HT1080 (cell line): ENCODE measurements at places on chromosomes 7 and 10. TPM values are rescaled to one million over a fixed set of nuclear protein-coding genes. Genes with fewer than 3 reads are reported as not detected.

DNA sequence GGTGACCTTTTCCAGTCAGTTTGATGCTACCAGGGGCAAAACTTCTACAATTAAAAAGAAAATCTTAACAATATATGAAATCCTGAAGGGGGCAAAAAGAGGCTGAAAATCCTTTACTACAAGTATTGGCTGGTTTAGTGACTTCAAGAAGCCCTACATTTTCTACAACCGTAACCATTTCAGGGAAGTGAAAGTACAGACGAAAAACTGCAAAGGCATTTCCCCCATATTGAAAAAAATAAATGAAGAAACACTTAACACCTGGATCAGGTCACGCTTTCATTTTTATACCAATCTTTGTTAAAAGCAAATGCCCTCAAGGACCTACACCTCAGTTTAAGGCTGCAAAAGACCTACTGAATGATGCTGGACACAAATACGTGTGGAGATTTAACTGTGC lies 38.6 kb downstream of the IL6 start:
- DNase-seq: no peak

Gene FXYD4
- not detected in 2 replicates for total RNA-seq

Gene AKR1D1
- not detected in 2 replicates for total RNA-seq

GRCh38 chr7:105016068-105016708 lies 2.2 kb downstream of the KMT2E start:
- DNase-seq: no peak

GRCh38 chr10:23432166-23432565 lies 6.7 kb upstream of the OTUD1 start:
- peak; percentile 7 for DNase-seq

Gene PNLIPRP3
- 0.05 and 0.13 TPM in 2 replicates for total RNA-seq

Gene MLXIPL
- total RNA-seq: not detected in 2 replicates

Gene MPP7
- total RNA-seq: 0.20 and 0.27 TPM in 2 replicates

Gene DCLRE1A
- total RNA-seq: 10.8 and 11.5 TPM in 2 replicates

Gene AKR1E2
- total RNA-seq: not detected in 2 replicates

Gene PITRM1
- 84.7 and 90.1 TPM in 2 replicates for total RNA-seq

- DNase-seq: no peak
Measured at GRCh38 chr7:36368496-36368895, 21.2 kb upstream of the ANLN start.

DNA sequence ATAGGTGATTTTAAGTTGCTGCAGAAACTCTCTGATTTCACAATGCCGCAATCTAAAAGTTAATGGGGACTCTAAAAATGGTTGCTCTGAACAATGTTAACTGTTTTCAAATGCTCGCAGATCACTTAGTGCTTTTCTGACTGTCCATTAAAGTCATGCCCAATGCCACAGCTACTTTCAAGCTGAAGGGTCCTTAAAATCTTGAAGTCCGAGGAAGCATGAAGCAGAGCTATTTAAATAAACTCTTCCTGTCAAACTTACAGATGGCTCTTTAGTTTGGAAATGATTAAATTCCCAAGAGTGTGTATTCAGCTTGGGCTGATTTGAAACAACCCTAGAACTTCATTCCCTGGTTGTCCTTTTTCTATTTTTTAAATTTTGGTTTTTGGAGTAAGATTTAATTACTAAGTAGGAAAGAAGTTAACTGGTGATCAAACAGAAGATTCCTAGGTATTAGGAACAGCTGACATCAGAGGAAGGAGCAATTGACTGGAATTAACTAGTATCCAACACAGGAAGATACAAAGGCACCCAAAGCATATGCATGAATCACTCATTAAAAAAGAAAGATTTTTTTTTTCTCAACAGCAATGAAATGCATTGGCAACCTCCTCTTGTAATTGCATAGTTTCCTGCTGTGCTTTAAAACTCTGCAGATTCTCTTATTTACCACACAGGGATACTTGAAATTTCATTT lies 105.1 kb downstream of the NRP1 start:
- peak; percentile 34 for DNase-seq

DNA sequence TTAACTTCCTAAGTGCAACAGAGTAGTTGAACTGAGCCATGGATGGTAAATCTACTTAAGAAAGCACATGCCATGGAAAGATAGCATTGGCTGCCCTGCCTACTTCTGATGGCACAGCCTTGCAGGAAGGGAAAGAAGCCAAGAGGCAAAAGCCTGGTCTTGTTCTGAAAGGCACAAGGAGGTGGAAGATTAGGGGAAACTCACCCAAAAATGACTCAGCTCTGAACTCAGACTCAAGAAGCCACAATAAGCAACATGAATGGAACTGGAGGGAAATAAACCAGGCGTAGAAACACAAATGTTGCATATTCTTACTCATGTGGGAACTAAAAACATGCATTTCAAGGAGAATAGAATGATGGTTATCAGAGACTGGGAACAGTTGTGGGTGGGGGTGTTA lies 20.8 kb upstream of the ALOX5 start:
- DNase-seq: peak; percentile 44

DNA sequence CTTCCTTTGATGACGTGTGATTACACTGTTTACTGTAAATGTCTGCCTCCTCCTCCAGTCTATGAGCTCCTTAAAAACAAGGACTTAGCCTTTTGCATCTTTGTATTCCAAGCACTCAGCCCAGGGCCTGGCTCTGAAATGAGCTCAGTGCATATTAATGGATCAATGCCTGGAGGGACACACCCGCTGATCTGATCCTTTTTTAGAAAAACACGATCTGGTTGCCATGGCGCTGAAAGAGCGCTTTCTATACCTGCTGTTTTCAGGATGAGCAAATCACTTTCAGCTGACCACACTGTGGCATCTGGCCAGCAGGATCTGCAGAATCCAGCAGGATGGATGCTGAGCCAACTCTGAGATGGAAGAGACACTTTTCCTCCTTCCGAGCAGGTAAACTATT lies 37.8 kb upstream of the GARS1 start:
- DNase-seq: peak; percentile 46

Gene TMEM236
- total RNA-seq: 0.02 TPM in 1 of 2 replicates, not detected in the other
